Spinal cord (tissue), 10 donors: ENCODE measurements at places on chromosomes 1 and 21.

GRCh38 chr1:185498207-185498606 lies 181.2 kb upstream of the IVNS1ABP start:
- H3K4me3 ChIP-seq, result no peak overlapping the region
- H3K4me1 ChIP-seq, result no peaks in the 10 kb centered on the region
- H3K27ac ChIP-seq, result no peak overlapping the region
- no peak for DNase-seq
- H3K27me3 ChIP-seq, result no peaks in the 10 kb centered on the region

- no peak overlapping the region for H3K4me3 ChIP-seq
- no peaks in the 10 kb centered on the region for H3K36me3 ChIP-seq
- H3K4me1 ChIP-seq, result peaks cover 21% of the 10 kb centered on the region
- H3K27ac ChIP-seq, result no peak overlapping the region
- no peaks in the 10 kb centered on the region for H3K27me3 ChIP-seq
- peak; percentile 13 for DNase-seq
These were observed 371.2 kb downstream of the NPHP4 start for GRCh38 chr1:5620997-5621396.

GRCh38 chr1:38743184-38743583 lies 116.4 kb downstream of the RRAGC start:
- H3K27me3 ChIP-seq, result peaks cover 2% of the 10 kb centered on the region
- DNase-seq, result no peak
- H3K27ac ChIP-seq, result no peak overlapping the region
- no peaks in the 10 kb centered on the region for H3K36me3 ChIP-seq

- H3K27ac ChIP-seq, result no peak overlapping the region
- no peak overlapping the region for H3K4me3 ChIP-seq
- DNase-seq, result no peak
- no peaks in the 10 kb centered on the region for H3K27me3 ChIP-seq
- no peaks in the 10 kb centered on the region for H3K36me3 ChIP-seq
These were observed 8.5 kb downstream of the GPBP1L1 start for GRCh38 chr1:45677751-45678245.

- H3K4me1 ChIP-seq, result no peaks in the 10 kb centered on the region
- no peak overlapping the region for H3K4me3 ChIP-seq
- peaks cover 30% of the 10 kb centered on the region for H3K36me3 ChIP-seq
- no peak for DNase-seq
- H3K27me3 ChIP-seq, result no peaks in the 10 kb centered on the region
These were observed 41.5 kb upstream of the SDC3 start for GRCh38 chr1:30950053-30950452.

- H3K27me3 ChIP-seq, result no peaks in the 10 kb centered on the region
- no peak for DNase-seq
- H3K4me3 ChIP-seq, result no peak overlapping the region
- H3K4me1 ChIP-seq, result no peaks in the 10 kb centered on the region
- H3K36me3 ChIP-seq, result no peaks in the 10 kb centered on the region
These were observed 30.4 kb downstream of the S100A10 start for GRCh38 chr1:151963288-151963687.
